Esophagus mucosa (tissue), 1 donor: ENCODE measurements at places on chromosomes 16 and 17. TPM values are rescaled to one million over a fixed set of nuclear protein-coding genes. Genes with fewer than 3 reads are reported as not detected.

Gene ZNRF1
- total RNA-seq = 42.5 TPM

Gene ACAP1
- total RNA-seq = 3.8 TPM

Gene CDK5R1
- total RNA-seq = 12.6 TPM

Gene GNAO1
- total RNA-seq = 0.64 TPM
